Hepatic stellate cell (primary cell): ENCODE measurements at places on chromosomes 5 and 9.

- DNase-seq: no peak
These were observed 108.4 kb upstream of the SARDH start for GRCh38 chr9:133846483-133847090.

- no peak for DNase-seq
These were observed 195.0 kb downstream of the RGS3 start for GRCh38 chr9:113658545-113658895.

DNA sequence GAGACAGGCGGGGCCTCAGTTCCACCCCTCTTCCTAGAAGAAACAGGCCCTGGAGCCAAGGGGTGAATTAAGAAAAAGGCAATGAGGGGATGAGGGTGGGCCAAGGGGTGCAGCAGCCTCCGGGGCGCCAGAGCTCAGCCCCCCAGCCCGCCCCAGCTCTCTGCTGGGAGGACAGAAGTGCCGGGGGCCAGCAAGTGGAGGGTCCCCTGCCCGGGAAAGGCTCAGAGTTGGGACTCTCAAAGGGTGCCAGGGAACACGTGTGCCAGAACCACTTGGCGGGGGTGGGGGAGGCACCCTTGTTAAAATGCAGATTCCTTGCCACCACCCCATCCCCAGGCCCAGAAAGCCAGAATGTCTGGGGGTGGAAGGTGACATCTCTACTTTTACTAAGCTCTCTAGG is 67.6 kb upstream of the BARHL1 start:
- DNase-seq: no peak

DNA sequence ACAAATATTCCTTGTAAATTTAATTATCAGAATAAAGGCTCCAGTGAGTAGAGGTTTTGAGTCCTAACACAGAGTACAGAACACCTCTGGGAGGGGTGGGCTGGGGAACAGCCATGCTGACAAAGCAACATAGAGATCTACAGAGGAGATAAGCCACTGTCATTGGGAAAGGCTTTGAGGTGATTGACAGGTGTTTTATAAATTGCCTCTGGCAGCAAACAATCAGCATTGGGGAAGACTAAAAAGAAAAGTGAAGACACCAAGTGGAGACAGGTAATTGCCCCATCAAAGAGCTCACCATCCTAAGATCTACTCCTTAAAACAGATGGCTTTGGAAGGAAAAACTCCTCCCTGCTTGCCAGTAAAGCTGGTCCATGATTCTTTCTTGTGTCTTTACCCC is 189.7 kb upstream of the TLE4 start:
- DNase-seq: no peak

DNA sequence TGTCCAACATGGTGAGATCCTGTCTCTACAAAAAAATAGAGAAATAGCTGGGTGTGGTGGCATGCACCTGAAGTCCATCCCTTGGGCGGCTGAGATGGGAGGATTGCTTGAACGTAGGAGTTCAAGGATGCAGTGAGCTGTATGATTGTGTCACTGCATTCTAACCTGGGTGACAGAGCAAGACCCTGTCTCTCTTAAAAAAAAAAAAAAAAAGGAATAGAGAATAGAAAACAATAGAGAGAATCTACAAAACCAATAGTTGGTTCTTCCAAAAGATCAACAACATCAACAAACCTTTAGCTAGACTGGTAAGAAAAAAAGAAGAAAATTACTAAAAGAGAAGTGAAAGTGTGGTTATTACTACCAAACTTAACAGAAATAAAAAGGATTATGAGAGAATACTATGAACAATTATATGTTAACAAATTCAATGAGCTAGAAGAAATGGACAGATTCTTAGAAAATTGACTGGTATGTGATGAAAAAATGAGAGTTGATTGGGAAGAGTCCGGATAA is 8.1 kb upstream of the SLC38A9 start:
- no peak for DNase-seq

GRCh38 chr9:653421-653820 is 188.1 kb upstream of the DMRT1 start:
- no peak for DNase-seq

DNA sequence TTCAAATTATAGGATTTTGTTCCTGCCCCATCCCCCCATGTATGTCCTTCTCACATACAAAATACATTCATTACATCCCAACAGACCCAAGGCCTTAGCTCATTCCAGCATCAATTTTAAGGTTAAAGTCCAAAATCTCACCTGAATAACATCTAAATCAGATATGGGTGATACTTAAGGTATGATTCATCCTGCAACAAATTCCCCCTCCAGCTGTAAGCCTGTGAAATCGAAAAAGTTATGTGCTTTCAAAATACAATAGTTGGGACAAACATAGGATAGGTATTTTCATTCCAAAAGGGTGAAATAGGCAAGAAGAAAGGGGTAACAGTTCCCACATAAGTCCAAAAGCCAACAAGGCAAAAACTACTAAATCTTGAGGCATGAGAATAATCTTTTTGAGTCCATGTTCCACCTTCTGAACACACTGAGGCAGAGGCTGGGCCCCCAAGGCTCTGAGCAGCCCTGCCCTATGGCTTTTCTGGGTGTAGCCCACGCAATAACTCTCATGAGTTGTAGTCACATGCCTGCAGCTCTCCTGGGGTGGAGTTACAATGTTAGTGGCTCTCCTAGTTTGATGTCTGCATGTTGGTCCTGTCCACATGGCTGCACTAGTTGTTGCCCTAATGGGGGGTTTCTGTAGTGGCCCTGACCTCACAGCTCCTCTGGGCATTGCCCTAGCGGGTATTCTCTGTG is 243.9 kb upstream of the SMARCA2 start:
- no peak for DNase-seq

DNA sequence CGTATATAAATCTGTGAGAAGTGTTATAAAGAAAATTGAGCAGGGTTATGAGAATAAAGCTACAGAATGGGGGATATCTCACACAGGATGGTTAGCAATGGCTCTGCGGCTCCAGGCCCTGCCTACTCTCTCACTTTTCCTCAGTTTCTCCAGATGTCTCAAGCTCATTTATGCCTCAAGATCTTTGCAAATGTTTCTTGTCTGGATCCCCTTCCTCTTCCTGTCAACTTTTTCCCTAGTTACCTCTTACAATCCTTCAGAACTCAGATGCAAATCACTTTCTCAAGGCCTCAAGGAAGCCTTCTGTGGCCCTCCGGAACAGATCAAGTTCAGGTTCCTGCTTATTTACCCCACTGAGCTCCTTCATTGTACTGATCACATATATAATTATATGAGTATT is 386.4 kb downstream of the RAB3C start:
- no peak for DNase-seq

DNA sequence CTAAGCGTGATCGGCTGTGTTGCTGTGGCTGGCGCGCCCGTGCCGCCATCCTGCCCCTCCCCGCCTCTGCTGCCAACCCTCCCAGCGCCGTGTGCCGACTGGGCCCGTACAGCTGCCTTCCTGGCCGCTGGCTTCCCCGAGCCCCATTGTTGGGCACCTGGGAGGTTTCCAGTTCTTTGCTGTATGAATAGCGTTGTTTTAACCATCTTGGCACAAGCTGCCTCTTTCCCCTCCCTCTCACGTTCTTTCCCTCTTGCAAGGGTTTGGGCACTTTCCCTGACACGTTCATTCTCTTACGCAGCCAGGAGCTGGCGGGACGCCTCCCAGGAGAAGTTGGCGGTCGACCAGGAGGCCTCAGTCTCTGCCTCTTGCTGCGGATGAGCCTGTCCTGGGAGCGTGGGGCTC is 43.1 kb upstream of the RXRA start:
- DNase-seq: no peak

DNA sequence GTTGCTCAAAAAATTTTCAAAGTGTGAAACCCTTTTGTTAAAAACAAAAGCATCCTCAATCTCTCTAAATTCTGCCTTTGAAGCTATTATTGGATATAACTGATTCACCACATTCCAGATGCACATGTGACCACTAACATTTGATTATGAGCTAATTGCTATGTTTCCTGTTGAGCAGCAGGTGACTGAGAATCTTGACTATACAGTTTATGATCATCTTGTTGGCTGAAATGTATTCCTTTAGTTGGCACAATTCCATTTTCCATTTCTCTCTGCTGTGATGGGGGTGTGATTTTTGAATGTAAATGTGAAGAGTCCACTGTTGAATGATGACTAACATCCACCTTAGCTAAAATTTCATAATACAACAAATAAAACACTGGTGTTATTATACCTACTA is 10.7 kb downstream of the LYSMD3 start:
- no peak for DNase-seq

DNA sequence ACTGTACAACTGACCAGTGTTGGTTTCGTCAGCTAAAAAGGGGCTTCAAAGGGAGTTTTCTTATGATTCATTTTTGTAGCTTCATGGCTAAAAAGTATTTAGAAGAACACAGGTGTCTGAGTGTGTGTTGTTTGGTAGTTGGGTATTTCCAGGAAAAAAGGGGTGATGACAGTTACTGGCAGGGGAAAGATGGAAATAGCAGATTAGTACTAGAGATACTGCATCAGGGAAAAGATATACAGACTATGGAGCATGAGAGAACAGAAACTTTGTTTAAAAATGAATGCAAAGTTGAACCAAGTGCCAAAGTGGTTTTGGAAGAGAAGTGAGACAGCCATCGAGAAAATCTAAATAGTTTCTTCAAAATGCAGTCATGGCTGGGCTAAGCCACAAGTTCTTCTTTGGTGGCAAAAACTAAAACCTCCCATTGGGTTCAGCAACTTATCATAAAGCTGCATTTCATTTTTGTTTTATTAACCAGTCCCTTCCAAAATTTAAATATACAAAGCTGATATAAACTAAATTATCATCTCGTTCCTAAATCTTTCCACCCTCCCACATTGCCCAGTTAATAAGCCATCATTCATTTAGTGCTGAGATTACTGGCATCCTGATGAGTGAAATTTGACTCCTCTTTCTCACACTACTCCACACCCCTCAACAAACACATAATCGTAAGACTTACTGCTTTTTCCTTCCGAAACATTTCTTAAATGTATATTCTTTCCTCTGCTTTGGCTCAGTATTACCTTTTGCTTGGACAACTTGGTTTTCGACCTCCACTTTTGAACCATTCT is 33.5 kb downstream of the ELL2 start:
- no peak for DNase-seq

DNA sequence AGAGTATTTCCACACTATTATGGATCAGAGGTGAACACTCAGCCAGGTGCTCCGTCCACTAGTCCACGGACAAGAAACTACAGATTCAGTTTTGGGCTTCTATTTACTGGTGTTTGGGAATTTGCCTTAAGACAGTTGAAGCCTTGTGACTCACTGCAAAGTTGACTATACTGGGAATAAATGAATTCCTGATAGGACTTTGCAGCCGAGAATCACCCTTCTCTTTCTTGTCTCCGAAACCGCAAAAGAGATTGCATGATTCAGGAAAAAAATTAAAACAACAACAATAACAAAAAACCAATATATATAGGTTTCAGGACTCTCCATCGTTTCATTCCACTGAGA is 716 bp downstream of the TMEM171 start:
- DNase-seq: peak; percentile 46
